Dermis blood vessel endothelial cell (primary cell): ENCODE measurements at places on chromosomes 11 and 22. TPM values are rescaled to one million over a fixed set of nuclear protein-coding genes. Genes with fewer than 3 reads are reported as not detected.

- peak; percentile 79 for DNase-seq
Observed at GRCh38 chr11:117144477-117145392, 648 bp downstream of the PAFAH1B2 start.

GRCh38 chr11:61075891-61076290, 26.4 kb upstream of the CD5 start:
- no peak for DNase-seq

DNA sequence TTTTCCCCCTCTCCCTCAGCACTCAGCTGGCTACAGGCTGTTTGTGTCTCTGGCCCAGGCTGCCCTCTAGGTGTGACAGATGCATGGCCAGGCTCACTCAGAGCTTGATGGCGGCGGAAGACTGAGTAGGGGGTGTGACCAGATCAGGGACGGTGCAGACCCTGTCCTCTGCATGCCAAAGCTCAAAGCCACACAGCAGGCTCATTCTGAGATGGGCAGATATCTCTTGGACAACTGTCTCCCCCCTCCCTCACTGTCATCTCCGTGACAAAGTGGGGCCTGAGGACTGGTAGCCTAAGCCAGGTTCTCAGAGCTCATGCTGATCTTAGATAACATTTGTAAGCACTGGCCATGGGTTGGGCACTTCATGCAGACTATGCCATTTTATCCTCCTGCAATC, 231.3 kb downstream of the DSCAML1 start:
- DNase-seq, result no peak

GRCh38 chr22:46794067-46794466, 31.6 kb downstream of the TBC1D22A start:
- DNase-seq, result no peak

DNA sequence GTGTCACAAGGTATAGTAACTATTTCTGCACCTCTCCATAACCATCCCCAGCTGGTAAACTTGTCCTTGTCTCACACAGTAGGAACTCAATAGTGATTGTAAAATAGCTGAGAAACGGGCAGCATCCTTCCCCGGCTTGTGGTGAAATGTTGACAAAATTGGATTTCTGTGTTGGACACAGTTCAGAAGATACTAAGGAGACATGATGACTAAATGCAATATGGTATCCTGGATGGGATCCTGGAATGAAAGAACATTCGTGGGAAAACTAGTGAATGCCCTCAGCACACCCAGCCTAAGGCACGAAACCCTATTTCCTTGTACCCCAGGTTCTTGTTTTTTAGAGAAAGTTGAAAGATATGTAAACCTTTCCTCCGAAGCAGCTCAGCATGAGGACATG, 18.8 kb upstream of the OPCML start:
- DNase-seq, result no peak

GRCh38 chr11:76124905-76125770, 81.2 kb downstream of the WNT11 start:
- DNase-seq, result no peak

DNA sequence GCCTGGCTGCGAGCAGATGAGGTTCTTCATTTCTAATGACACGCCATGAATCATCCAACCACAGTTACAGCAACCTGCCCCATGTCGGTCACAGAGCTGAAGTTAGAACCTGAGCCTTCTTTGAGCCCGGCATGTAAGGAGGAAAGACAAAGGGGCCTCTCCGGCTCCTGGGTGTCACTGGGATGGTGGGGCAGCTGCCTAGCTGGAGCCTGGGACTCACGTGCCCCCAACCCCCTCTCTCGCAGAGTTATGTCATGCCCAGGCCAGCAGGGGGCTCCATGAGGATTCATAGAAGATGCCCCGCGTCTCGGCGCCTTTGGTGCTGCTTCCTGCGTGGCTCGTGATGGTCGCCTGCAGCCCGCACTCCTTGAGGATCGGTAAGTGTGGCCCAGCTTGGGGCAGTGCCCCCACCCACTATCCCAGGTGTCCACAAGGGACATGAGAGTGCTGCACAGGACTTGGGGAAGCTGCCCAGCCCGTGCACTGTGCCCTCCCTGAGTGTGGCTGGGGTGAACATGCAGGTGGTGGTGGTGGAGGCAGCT, 148.5 kb downstream of the GRIK4 start:
- peak; percentile 65 for DNase-seq

DNA sequence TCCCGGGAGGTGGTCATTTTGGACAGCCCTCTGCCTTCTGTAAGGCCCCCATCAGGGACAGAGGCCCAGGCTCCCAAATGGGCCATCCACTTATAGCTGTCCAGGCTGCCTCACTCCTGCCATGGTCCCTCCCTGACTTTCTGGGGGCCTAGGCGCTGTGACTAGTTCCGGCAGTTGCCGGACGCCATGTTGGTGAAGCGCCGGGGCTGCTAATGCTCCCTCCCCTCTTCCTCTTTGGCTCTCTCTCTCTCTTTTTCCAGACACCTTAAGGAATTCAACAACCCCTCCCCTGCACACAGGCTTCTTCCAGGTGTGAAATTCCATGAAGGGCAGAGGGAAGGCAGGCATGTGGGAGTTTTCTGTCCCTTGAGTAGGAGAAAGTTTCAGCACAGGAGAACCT, 445.6 kb downstream of the SOX6 start:
- no peak for DNase-seq

GRCh38 chr11:66464916-66465315, 1.8 kb upstream of the PELI3 start:
- DNase-seq, result no peak

Gene GNAZ
- total RNA-seq, result 0.37 and 0.68 TPM in 2 replicates

- no peak for DNase-seq
Observed at GRCh38 chr11:120007144-120007543, 130.8 kb downstream of the TRIM29 start.

- DNase-seq, result no peak
Observed at GRCh38 chr11:1624621-1625020, 2.7 kb upstream of the KRTAP5-4 start.

GRCh38 chr11:17244046-17244445, 32.5 kb upstream of the NUCB2 start:
- no peak for DNase-seq

DNA sequence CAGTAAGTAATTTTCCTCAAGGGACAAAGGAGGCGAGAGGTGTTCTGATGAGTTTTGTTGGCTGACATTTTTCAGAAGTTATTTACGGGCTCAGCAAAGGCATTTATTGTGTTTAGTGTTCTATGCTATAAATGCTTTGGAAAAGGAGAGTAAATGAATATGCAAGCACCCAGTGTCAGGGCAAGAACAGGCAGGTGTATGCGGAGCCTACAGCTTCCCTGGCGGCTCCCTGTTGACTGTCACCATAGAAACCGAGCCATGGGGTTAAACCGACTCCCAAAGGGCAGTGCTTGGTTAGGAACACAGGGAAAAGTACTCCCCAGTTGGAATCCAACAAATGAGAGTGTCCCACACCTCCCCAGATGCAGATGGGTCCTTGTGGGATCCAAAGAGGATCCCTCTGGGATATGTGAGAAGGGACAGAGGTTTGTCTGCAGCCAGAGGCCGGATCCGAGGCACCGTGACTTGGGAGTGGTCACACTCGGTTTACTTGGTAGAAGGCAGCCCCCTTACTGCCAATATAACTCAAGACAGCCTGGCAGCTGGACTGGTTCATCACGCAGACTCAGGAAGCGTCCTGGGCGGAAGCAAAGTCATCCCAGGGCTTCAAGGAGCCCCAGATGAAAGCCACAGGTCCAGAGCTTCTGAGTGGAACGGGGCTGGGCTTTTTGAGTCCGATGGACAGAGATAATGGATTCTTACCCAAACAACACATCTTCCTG, 329.7 kb downstream of the CTTN start:
- no peak for DNase-seq

- no peak for DNase-seq
Observed at GRCh38 chr22:17266251-17266971, 47.2 kb upstream of the ADA2 start.

DNA sequence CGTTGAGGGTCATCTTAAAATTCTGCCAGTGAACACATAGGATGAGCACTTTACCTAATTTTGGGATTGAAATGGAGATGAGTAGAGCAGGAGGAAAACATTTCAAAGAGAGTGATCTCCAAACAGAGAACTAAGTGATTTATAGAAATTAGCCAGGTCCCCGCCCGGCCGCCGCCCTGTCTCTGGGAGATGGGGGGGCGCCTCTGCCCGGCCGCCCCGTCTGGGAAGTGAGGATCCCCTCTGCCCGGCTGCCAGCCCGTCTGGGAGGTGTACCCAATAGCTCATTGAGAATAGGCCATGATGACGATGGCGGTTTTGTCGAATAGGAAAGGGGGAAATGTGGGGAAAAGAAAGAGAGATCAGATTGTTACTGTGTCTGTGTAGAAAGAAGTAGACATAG, 276.7 kb upstream of the C11orf87 start:
- no peak for DNase-seq

DNA sequence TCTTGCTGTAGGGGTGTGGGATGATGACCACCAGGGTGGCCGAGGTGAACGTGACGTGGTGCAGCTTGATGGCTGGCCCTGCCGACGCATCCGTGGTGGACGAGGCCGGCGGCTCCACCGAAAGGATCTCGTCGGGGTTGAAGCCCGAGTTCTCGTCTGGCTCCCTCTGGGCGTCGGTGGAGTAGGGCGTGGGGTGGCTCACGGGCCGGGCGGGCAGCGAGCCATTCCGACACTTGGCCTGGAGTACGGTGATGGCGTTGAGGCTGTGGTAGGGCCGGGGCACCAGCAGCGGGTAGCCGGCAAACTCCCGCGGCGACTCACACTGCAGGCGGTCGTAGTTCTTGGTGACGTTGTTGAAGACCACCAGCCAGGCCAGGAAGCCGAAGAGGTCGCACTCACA, 52.7 kb downstream of the ELFN2 start:
- DNase-seq, result no peak

GRCh38 chr22:44263547-44263946, 49.2 kb downstream of the SHISAL1 start:
- DNase-seq, result no peak

- DNase-seq, result no peak
Observed at GRCh38 chr11:110762590-110762989, 50.4 kb upstream of the ARHGAP20 start.

Gene GLYATL2
- total RNA-seq, result 0.09 TPM in 1 of 2 replicates, not detected in the other

DNA sequence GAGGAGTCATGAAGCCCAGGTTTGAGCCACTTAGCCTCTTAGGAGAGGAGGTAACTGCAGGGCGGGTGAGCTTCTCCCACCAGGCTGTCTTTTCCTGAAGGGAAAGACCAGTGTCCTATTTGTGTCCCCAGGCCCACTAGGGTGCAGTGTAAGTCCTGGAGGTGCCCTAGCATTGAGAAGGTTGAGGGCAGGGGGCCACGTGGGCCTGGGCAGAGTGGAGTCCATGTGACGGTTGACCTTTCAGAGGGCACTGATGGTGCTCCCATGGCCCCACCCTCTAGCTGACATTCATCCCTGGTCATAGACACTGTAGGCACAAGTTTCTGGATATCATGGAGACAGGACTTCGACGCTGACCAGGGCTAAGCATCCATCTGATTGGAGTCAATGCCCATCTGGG, 44.1 kb upstream of the TP53I11 start:
- no peak for DNase-seq

Gene OR51B5
- total RNA-seq, result not detected in 2 replicates

Gene OR52B6
- not detected in 2 replicates for total RNA-seq

DNA sequence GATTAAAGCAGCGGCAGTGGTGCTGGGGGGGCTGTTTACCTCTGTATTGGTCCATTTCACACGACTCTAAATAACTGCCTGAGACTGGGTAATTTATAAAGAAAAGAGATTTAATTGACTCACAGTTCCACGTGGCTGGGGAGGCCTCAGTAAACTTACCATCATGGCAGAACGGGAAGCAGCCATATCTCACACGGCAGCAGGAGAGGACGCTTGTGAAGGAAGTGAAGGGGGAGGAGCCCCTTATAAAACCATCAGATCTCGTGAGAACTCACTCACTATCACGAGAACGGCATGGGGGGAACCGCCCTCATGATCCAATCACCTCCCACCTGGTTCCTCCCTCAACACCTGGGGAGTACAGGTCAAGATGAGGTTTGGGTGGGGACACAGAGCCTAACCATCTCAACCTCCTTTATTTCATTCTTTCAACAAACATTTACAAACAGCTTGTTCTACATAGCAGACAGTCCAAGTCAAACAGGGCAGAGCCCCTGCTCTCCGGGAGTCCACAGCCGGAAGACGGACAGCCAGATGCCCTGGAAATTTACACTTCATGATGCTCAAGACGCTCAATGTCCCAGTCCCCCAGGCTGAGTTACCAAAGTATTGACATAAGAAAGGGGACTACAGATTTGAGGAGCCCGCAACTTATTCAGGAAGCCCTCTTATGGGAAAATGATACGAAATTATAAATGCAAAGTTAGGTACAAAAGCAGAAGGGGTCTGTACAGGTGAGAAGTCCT, 26.3 kb upstream of the HMGXB4 start:
- DNase-seq, result no peak

Gene HEPHL1
- total RNA-seq, result not detected in 2 replicates

- DNase-seq, result no peak
Observed at GRCh38 chr11:45500451-45500850, 165.0 kb downstream of the CHST1 start.

GRCh38 chr11:79352349-79352703, 88.5 kb downstream of the TENM4 start:
- DNase-seq, result no peak

Gene NLRP14
- not detected in 2 replicates for total RNA-seq

Gene OMP
- 0.47 TPM in 1 of 2 replicates, not detected in the other for total RNA-seq

- DNase-seq, result peak; percentile 97
Observed at GRCh38 chr22:18057568-18058209, 20.1 kb upstream of the PEX26 start.

DNA sequence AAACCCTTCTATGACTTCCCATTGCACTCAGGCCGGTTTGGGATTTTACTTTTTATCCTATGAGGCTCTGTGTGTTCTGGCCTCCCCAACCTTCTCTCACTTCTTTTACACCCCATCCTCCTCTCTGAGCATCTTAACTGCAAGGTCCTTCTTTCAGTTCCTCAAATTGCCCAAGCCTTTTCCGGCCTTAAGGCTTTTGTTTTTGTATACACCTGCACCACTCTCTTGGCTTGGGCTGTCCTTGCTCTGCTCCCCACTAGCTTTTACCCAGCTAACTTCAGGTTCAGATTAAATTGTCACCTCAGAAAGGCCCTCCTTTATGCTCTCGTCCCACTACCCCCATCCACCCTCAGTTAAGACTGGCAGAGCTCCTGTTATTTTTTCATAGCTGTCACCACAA, 55.5 kb downstream of the FAM83F start:
- no peak for DNase-seq
